ENCODE measurements at places on chromosomes 16 and 17. TPM values are rescaled to one million over a fixed set of nuclear protein-coding genes. Genes with fewer than 3 reads are reported as not detected.
A peak's percentile ranks its signal among the peaks of the same experiment; 100 is the strongest.

The CCDC144A gene
- total RNA-seq, result 0.13 TPM

DNA sequence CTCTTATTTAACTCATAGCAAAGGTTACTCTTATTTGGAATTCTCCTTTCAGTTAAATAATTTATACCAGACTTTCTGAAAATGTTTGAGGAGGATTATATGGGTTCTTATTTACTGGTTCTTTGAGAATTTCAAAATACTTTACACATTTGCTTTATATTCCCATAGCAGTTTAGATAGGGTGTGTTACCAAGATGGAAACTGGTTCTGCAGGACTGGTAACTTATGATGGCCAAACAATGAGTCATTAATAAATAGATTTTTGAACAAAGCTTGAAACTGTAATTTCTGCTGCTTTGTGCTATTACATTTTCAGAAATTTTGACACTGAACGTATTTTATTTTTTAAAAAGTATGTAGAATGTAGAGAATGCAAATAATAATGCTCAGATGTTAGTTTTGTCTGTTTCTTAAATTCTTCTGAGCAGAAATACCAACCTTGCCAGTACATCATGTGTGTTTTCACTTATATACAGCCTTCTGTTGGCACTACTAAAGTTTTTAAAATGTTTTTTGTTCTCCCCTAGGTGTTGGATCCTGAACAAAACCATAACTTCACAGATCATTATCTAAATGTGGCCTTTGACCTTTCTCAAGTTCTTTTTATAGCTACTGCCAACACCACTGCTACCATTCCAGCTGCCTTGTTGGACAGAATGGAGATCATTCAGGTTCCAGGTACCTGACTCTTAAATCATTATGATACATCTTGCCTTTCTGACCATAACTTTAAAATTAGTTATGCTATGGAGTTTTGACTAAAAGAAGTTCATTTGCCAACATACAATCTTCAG lies 48.3 kb upstream of the ABCC11 start:
- DNase-seq, result no peak

DNA sequence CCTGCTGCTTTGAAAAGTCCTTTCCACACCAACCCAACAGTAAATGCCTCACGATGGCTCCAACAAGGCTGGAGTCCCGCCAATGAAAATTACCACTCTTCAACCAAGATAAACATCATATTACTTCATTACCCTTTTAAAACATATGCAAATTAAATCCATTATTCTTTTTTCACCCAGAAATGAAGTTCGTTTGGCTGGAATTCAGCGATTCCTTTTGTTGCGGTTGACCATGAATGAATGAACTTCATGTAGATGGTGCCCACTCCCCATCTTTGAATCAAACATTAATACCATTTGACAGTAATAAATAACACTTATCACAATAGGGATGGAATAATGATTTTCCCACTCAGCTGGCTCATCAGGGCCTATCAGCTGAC lies 211.5 kb upstream of the TOX3 start:
- no peak for DNase-seq

DNA sequence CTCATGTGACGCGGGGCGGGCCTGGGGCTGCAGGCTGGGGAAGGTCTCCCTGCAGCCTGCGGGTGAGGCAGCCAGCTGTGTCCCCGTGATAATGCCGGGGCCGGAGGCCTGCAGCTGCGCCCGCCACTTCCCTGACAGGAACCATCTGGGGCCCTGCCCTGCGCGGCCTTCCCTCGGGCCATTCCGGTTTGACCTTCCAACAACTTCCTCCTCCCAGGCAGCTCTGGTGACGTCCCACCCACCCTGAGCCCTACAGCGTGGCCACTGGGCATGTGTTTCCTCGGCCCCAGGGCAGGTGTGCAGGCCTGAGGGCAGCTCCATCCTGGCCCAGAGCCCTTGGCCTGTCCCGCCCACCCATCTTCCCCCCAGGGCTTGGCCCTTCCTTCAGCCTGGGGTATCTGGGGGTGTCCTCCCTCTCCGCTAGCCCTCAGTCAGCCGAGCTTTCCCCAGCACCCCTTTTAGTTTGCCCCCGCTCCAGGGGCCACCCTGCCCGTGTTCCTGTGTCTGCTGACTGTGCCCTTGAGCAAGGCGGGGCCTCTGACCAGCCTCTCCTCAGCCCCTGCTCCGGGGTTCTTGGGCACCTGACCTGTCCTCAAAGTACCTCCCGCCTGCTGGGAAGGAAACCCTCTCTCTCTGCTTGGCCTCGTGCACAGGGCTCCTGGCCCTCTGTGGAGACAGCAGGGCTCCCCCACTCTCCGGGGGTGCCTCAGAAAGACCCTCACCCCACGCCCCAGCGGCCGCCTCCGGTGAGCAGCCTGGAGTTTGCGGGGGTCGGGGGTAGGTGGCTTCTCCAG lies at the start of gene CBFA2T3:
CBFA2T3 (minus strand) TSS at position 190 of the 794 bp plus-strand sequence. CDS start 400 bp downstream, outside the sequence.
- DNase-seq, result peak; percentile 70

DNA sequence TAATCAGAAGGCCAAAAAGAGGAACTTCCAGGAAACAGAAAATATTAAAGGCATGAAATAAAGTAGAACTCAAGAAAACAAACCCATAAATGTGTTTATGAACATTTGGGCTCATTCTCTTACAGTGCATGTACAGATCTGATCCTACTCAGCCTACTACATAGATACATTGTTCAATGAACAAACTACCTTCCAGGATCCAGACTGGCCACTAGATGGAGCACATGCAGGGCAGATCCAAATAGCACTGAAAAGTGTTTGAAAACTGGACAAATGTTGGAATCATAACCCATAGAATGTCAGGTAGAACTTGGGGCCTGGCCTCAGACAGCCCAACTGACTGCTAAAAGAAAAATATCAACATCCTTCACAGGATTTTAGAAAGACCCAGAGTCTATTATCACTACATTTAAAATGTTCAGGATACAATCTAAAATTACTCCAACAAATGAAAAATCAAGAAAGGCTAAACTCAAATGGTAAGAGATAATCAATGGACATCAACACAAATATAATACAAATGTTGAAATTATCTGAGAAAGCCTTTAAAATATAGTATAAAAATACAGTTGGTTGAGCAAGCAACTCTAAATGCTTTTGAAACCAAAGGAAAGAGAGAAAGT lies 122.4 kb upstream of the NUDT7 start:
- DNase-seq, result peak; percentile 32

GRCh38 chr17:82823004-82823403 lies 16.8 kb downstream of the ZNF750 start:
- no peak for DNase-seq

All from colonic mucosa (tissue), 4 donors.